Left cardiac atrium (tissue), 4 donors: ENCODE measurements at places on chromosomes 7 and 10.

DNA sequence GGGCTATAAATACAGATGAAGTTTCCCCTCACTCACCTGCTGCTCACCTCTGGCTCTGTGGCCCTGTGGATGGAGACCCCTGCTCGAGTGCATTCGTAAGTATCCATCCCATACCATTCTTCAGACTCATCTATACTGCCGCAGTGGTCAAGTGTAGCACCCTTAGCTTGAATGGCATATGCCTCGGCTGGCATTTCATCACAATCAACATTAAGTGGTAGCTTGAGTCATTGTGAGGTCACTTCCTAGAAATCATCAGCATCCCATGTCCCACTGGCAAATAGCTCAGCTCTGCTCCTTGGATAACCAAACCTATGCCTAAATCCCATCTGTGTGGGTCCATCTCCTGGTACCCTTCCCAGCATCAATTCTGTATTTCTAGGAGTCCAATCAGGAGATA, 38.2 kb downstream of the MDH2 start:
- no peak for DNase-seq

DNA sequence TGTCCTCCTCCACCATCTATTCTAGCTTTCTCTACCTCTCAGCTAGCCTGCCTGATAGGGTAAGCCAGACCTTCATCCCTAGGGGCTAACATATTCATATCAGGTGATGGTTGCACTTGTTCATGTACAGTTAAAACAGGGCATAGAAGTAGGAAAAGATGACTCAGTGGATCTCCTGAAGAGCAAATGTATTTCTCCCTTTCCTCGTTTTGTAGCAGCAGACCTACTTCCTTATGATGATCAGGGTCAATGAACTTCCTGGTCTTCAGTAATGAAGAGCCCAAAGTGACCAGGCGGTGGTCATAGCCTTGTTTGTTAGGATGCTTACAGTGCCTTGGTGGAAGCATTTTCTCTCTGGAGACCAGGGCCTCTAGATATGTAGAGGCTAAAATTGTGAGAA, 6.3 kb downstream of the LIPJ start:
- no peak for DNase-seq

DNA sequence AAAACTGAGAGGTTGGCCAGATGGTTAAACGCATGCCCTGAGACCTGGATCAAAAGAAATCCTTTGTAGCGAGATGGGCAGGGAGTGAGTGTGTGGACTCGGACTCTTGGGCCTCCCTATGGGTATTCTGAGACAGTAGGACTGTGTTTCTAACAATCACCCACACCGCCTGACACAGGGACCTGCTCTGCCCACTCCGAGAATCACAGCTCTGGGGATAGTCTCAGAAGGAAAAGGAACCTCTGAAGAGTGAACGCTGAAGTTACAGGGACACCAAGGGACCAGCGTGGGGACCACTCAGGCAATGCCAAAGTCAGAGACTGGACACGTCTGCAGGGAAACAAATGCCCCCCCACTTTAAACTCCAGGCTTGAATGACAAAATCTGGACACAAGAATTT, 242.1 kb upstream of the TCERG1L start:
- DNase-seq = no peak

GRCh38 chr7:139999516-139999915, 63.2 kb downstream of the PARP12 start:
- no peak for DNase-seq

- no peak for DNase-seq
Observed at GRCh38 chr10:69684981-69685353, 54.9 kb downstream of the FAM241B start.

- no peak for DNase-seq
Observed at GRCh38 chr7:76507723-76508406, 2.5 kb upstream of the UPK3B start.

GRCh38 chr10:122949296-122949695, 4.7 kb downstream of the C10orf88 start:
- DNase-seq = no peak

GRCh38 chr7:36598054-36598674, 126.1 kb downstream of the AOAH start:
- no peak for DNase-seq

DNA sequence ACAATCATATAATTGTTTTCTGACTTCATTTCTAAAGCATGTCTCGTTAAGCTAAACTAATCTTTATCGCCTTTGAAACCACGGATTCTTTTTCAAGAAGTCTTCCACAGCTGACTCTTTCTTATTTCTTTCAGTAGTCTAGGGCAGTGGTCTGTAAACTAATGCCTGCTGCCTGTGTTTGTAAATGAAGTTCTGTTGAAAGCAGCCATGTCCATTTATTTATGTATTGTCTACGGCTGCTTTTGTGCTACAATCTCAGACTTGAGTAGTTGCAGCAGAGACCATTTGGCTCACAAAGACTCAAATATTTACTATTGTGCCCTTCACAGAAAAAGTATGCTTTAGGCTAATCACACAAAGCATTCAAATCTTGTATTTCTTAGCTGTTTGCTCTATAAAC, 20.3 kb upstream of the ABLIM1 start:
- no peak for DNase-seq

DNA sequence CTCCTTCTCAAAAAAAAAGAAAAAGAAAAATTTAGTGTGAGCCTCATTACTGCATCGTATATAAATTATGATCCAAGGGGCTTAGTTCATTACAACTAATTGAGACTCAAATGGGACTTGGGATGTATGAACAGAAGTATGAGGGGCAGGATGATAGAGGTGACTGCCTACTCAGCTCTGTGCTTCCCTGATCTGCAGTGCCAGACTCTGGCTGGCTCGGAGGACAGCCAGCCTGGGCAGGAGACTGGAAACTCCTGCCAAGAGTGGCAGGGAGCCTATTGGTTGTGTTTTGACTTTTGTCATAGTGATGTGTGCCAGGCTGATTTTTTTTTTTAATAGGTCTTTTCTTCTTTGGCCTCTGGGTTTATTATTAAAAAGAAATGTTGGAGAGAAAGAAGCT, 73.8 kb upstream of the GTF2IRD1 start:
- no peak for DNase-seq

- no peak for DNase-seq
Observed at GRCh38 chr10:99854860-99855259, 72.4 kb downstream of the ABCC2 start.

DNA sequence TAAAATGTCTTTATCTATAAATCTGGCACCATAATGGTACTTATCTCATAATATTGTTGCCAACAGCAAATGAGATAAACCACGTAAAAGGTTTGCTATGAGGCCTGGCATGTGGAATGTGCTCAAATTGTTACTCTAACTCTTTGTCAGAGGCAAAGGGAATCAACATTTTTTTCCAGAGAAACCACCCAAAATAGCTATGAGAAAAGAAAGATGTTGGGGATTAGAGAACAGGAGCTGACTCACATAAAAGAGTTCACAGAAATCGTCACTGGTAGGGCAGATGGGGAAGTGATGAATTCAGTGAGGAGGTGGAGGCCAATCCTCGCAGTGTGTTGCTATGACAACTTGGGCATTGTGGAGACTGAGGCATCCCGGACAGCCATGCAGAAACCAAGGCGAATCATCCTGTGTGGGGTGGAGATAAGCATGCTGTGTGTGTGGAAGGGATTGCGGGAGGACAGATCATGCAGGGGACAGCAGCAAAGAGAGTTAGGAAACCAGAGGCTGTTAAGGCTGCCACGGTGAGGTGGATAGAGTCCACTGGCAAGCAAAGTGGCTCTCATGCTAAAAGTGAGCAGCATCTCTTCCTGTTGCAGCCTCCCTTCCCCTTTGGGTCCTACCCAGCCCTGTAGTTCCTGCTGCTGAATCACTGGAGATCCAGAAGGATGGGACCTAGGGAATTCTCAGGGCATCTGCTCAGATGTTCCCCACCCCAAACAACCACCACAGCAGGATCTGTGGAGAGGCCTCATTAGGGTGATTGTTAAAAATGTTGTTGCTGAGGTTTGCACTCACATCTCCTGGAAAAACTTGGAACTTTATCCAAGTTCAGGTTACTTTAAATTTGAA, 103.9 kb downstream of the CUBN start:
- DNase-seq = peak; percentile 56

DNA sequence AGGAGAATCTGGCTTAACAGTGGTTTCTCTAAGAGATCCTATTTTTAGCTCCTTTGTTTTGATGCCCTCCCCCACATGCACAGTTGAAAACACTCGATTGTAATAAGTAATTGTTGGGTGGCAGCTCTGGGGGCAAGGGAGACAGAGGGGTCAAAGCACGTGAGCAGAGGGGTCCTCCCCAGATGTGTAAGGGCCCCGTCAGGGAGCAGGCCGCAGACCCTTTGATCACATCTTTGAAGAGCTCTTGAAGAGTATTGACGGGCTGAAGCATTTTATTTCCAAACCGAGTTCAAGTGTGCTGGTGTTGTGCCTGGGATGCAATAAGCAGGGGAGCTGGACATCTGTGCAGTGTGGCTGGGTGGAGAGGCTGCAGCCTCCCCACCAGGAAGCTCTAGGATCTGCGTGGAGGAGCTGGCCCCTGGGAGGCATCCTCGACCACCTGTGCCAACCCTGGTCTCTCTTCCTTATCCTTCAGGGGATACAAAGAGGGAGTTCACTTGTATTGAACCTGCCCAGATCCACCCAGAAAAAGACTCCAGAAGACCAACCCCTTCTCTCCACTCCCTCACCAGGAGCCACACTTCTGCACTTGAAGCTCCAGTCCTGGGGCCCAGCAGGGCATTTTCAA, 473.0 kb upstream of the MGMT start:
- DNase-seq = no peak

DNA sequence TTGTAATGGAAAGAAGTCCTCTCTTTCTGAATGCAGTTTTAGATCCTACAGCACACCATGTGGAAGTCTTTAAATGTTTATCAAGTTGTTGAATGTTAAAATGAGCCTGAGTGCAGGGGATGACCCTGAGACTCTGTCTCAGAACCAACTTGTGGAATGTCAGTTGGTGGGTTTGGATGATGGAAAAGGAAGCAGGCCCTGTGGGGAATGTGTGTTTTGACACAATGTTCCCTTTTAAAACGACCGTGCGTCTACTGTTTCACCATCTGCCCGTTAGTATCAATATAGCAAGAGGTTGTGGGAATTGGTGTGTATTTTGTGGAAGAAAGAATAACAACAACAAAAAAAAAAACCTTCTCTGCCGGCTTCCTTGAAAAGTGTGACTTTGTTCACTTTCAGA, 8.3 kb downstream of the DYNC1I1 start:
- DNase-seq = no peak

DNA sequence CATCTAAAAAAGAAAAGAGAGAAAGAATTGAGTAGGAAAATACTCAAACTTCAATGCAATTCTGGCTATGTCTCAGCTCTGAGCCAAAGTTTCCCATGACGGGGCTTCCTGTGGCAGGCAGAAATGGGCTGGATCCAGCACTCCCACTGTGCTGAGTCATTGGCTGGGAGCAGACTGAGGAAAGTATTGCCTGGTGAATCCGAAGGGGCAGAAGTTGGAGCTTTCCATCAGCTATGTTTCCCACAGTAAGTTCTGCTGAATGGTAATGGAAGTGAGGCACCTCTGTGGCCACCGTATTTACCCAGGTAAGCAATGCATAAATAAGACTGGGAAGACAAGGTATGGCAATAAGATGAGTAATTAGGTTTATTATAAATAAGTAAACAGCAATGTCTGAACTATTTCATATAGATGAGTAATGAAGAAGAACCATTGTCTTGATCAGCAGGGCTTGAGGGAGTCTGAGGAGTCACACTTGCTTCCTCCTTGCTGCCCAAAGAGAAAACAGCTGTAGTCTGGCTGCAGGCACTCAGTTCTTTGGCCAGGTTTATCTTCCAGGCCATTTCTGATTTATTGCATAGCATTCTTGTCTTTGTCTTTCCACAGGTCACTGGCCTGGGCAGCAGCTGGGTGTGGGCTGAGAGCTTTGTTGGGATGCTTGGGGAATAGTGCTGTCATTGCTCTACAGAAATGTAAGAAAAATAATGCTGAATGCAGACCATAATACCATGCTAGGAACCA, 255.3 kb downstream of the DNAJB9 start:
- DNase-seq = peak; percentile 58

- no peak for DNase-seq
Observed at GRCh38 chr7:39293056-39293823, 273.0 kb upstream of the YAE1 start.

DNA sequence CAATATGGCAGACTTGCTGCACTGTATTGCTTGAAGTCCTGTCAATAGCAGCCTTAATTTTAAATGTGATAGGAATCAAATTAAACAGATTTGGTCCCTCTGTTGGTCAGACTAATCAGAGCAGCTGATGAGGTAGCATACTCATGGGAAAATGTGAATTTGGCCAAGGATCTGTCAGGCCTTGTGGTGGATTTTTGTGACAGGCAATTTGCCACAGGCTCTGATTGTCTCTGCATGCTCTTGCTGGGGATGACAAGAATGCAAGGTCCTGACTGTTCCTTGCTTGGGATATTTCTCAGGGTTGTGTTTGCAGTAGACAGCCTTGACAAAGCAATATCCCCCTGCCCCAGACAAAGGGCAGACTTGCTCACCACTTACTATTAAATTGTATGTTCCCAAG, 41.5 kb upstream of the GARS1 start:
- DNase-seq = no peak

DNA sequence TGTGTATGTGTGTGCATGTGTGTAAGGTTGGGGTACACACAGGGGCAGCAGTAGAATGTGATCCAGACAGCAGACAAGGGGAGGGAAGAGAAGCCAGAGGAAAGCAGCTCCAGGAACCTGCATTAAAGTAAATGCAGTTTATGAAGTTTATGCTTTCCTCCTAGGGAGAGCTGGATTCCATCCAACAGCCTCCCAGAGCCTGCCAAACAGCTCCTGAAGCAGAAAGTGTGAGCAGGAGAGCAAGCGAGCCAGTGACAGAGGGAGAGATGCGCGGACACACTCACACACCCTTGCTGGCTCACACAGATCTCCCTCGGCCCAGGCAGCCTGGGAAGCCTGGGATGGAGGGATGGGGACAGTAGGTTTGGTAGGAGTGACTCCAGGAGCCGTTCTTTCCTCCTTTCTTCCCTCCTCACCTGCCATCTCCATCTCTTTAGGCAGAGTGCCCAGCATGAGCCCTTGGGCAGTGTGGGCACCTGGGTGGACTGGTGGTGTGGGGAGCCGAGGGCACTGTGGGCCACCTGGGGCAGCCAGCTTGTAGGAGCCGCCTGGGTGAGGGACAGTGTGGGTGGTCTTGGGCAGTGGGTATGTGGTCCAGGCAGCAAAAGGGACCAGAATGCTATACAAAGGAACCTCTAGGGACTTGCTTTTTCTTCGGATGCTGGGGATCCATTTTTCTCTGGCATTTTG, 46.1 kb downstream of the PAX2 start:
- no peak for DNase-seq

- DNase-seq = no peak
Observed at GRCh38 chr7:109125001-109125400, 555.3 kb downstream of the DNAJB9 start.

DNA sequence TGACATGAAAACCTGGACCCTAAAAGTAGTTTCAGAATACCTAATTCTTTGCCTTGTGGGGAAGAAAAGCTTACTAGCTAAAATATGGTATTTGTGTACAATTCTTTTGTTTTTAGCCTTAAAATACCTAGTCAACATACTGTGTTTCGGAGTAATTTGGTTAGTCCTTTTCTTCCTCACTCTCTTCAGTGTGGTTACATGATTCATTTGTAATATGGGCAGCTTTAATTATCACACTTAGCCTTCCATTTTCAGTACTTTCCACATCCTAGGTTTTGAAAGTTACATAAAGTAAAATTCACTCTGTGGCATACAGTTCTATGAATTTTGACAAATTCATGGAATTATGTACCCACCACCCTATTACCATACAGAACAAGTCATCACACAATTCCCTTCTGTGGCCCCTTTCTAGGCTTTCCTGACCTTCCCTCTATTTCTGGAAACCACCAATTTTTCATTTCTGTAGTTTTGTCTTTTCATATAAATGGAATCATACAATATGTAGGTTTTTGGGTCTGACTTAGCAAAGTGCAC, 96.2 kb downstream of the EMX2 start:
- no peak for DNase-seq
